Sciatic nerve (tissue), 2 donors: ENCODE measurements at places on chromosomes 3 and 15.

DNA sequence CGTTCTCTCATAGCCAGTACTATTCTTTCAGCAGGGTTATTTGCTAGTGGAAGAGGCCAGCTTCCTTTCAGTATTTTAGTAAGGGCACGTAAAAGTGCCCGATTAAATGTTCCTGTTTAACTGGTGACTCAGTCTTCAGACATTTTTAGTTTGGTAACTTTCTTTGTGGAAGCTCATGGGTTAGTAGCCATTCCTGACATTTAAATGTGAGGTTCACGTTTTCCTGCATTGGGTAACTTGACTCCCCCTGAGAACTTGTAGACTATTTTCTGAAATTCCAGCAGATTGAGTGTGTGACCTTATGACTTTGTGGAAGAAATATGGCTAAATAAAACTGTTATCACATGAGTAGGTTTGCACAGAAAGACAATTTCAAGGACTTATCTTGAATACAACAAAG, 16.9 kb downstream of the ABHD2 start:
- DNase-seq, result no peak

GRCh38 chr3:72082186-72082715, 297.3 kb upstream of the PROK2 start:
- DNase-seq, result no peak

GRCh38 chr3:22441711-22442110, 690.7 kb upstream of the ZNF385D start:
- DNase-seq, result no peak

DNA sequence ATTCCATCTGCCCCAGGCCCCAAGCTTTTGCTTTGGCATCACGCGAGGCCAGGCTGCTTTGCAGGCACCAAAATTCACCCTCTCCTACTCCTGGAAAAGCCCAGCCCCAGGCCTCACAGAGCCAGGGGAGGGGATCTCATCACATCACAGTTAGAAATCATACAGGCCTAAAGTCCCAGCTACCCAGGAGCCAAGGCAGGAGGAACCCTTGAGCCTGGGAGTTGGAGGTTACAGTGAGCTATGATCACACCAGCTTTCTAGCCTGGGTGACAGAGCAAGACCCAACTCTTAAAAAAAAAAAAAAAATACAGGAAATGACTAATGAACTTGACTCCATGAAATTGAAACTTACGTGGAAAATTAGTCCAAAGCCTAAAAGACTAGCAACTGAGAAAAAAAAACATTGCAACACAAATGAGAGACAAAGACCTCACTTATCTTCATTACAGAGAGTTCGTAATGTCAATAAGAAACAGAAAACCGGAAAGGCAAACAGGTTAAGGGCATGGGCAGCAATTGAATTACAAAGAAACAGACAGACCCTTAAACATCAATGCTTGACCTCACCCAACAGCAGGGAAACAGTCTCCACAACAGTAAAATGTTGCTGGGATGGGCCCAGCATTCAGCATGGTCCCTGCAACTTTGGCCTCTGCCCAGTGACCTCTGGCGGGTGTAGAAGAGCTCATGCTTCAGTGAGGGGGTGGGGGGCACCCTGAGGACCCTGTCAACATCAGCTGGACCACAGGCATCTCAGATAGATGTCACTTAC, 151.5 kb downstream of the LRRK1 start:
- peak; percentile 62 for DNase-seq
